ENCODE measurements at places on chromosomes 6 and 20.

DNA sequence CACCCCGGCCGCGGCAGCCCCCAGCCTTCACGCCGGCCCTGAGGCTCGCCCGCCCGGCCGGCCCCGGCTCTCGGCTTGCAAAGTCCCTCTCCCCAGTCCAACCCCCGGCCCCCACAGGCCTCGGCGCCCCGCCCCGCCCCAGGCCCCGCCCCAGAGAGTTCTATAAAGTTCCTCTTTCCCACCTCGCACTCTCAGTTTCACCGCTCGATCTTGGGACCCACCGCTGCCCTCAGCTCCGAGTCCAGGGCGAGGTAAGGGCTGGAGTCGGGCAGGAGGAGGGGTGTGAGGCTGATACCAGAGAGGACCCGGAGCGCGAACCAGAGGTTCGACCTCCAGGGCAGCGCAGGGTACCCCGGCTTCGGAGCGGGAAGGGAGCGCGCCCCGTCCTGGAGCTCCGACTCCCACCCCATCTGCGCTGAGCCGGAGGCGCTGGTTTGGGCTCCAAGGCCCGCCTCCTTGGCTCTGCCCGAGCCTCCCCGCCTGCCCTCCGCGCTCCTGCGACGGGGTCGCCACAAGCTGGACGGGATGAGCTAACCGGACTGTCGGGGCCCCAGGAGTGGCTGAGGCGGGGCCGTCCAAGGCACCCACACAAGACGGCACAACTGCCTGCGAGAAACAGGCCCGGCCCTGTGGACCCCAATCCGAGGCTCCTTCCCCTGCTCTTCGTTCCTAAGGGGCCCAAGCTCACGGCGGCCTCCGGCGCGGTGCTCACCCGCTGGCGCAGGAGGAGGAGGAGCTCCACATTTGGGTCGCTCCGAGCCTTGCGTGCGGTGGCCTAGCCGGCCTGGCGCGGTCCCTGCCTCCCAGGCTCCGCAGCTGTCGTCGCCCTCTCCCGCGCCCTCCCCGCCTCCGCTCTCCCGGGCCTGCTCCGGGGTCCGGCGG lies at the start of gene IRF4:
TSS of gene IRF4 (plus strand) at position 194 of the 882 bp plus-strand sequence. CDS start 1,401 bp downstream, outside the sequence.
- DNase-seq = peak; percentile 84

GRCh38 chr6:33620158-33620855 lies 815 bp upstream of the ITPR3 start:
- DNase-seq = peak; percentile 76

DNA sequence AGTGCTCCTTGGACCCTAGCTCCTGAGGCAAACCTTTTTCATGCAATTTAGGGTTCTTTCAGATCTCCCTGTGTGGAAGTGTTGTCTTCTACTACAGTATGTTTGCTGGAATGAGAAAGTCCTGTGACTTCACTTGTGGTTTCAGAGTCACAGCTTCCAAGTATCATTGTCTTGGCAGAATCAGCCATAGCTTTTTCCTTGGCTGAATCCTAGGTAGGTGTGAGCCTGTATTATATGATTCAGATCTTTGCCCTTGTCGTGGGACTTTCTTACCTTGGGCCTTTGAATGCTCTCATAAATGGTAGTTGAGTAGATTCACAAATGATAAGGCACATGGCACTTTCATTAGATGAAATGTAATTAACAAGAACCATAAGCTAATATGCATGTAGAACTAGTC lies 16.5 kb downstream of the CARMIL1 start:
- DNase-seq = no peak

GRCh38 chr6:99138445-99138844 lies 190.7 kb upstream of the FBXL4 start:
- no peak for DNase-seq

- peak; percentile 93 for DNase-seq
Observed at GRCh38 chr6:44630125-44631028, 242.9 kb downstream of the CDC5L start.

GRCh38 chr6:29486577-29486976 lies 1.2 kb downstream of the MAS1L start:
- no peak for DNase-seq

- DNase-seq = no peak
Observed at GRCh38 chr20:21633829-21634228, 71.6 kb upstream of the PAX1 start.

GRCh38 chr6:111487661-111488060 lies 4.6 kb upstream of the REV3L start:
- no peak for DNase-seq

DNA sequence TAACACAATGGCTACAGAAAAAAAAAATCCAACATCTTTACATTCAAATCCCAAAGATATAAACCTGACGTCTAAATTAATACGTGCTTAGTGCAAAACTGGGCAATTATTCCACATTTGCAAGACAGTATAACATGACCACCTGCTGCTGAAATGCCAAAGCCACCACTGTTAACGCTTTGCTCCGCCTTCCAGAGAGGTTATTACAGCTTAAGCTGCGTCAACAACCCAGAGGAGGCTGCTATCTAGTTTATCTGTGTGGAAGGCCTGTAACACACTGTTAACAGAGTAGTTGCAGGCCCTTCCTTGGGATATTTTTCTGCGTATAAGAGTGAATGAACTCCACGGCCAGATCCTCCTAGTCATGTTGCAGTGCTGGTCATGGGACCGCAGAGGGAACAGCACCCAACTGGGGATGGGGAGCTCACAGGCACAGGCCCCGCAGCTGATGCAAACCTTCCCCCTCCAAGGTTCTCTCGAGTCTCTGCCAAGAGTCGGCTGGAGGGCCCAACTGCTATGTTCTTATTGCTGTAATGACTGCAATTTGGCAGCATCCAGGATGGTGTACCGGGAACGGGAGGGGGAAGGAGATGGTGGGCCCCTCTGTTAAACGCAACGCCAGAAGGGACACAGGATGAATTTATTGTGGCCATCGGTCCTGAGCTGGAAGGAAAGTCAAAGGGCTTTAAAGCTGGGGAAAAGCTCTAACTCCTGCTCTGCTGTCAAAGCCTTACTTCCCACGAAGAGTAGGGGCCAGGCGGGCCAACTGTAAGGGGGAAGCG lies 993 bp upstream of the NCOA7 start:
- DNase-seq = peak; percentile 77

- DNase-seq = no peak
Observed at GRCh38 chr6:56995347-56995902, 40.5 kb downstream of the BEND6 start.

DNA sequence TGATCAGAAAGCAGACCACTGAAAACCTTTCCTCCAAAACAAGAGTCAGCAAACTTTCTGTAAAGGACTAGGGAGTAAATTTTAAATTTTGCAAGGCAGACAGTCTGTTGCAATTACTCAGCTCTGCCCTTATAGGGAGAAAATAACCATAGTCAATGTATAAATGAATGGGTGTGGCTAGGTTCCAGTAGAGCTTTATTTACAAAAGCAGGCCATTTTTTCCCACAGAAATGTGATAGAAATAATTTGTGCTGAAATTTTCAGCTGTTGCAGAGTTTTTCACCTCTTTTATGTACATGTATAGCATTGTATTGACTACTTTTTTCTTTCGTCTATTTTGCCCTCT lies 7.7 kb downstream of the AMD1 start:
- DNase-seq = no peak

DNA sequence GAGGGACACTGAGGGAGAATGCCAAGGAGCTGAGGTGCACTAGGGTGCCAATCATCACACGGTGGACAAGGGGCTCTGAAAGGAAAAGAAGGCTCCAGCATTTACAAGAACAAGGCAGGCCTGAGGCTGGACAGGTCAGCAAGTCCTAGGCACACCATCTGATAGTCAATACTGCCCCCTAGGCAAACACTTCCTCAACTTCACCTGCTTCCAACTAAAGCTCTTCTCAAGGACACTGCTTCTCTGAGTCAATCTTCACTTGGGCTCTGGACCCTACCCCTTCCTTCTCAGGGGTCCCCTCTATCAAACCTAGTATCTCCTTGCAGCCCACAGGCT lies 37.7 kb upstream of the SLC4A11 start:
- DNase-seq = peak; percentile 77

GRCh38 chr20:32248043-32248442 lies 29.4 kb upstream of the KIF3B start:
- DNase-seq = no peak

DNA sequence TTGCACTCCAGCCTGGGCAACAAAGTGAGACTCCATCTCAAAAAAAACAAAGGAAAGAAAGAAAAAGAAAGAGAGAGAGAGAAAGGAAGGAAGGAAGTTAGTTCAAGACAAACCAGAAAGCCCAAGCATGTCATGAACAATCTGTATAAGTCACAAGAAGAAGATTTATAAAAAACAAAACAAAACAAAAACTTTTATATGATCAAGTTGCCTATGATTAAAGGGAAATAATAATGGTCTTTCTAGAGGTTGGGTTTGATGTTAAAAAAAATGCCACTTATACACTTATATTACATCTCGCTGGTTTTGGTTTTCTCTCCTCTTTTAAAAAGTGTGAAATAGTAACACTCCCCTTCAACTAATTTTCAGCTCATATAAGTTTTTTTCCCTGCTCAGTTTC lies 146.2 kb upstream of the CARMIL1 start:
- no peak for DNase-seq

DNA sequence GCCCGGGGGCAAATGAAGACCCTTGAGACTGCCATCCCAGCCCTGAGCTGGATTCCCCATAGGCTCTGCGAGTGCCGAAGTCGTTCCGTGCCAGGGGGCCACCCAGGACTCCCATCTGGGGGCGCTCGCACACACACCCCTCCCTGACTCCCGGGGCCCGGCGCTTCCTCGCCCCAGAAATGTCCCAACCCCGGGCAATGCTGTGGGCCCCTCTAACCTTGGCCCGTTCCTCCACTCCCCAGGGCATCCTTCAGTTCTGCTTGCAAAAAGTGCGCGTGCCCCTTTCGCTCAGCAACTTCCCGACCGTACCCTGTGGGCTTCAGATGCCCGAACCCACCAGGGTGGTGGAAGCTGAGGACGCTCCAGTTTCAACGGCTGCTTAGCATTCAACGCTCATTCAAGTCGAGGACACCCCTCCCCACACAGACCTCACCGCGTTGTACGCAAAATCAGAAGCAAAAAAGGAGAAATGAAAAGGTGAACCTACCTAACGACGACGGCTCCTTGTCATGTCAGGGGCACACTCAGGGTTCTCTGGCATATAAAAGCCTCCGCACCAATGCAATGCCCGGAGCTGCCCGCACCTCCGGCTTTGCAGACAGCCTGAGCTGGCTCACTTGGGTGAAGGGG lies 25.3 kb downstream of the RIPOR2 start:
- peak; percentile 64 for DNase-seq

GRCh38 chr20:17856837-17857605 lies 111.6 kb downstream of the SNX5 start:
- no peak for DNase-seq

DNA sequence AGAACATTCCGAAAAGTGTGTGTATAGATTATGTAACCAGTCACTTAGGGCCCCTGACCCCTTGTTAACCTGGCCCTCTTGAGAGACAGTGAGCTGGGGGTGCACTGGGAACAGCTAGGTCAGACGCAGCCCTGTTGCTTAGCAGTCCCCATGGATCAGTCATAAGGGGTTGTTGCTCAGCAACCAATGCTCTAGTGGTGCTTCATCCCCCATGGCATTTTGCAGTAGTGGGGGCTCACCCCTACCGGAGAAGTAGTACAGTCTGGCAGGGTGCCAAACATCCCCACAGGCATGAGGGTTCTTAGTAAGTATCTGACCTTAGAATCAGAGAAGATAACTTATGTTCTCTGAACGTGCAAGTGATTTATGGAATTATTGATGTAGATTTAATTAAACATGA lies 12.3 kb downstream of the PKIB start:
- no peak for DNase-seq

DNA sequence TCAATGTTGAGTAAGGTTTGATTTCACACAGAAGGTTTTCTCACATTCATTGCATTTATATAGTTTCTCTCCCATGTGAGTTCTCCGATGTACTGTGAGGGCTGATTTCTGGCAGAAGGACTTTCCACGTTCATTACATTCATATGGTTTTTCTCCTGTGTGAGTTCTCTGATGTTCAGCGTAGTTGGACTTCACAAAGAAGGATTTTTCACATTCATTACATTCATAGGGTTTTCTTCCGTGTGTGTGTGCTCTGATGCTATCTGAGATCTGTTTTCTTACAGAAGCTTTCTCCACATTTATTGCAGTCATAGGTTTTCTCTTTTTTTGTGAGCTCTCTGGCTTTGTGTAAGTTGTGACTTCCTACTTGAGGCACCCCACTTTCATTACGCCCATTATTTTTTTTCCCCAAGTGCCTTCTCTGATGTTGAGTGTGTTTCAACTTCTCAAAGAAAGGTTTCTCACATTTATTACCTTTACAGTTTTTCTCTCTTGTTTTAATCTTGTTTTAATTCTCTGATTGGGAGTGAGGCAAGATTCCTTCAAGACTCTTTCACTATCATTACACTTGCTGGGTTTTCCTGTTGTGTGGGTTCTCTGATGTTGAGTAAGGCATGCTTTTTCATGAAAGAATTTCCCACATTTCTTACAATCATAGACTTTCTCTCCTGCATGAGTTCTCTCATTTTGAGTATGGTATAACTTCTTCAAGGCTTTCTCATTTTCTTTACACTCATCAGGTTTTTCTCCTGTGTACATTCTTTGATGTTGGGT lies 50.0 kb upstream of the ELMO2 start:
- DNase-seq = no peak

GRCh38 chr6:33425668-33426577 lies 6.1 kb downstream of the SYNGAP1 start:
- DNase-seq = peak; percentile 97

DNA sequence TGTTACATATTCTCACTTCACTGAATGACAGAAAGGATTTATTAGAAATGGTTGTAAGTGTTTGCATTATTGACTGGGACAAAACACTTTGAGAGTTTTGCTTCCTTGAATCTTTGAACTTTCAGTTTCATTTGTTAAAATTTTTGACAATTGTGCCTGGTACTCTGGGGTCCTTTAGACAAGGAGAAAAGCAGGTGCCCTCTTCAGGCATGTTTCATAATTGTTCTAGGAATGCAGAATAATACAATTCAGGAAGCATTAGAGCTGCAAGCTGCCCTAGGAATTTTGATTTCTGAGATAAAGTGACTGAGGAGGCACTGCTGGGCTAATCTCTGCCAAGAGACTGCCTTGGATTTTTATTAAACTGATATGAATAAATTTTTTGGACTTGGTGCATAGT lies 49.7 kb downstream of the TOP1 start:
- DNase-seq = no peak

DNA sequence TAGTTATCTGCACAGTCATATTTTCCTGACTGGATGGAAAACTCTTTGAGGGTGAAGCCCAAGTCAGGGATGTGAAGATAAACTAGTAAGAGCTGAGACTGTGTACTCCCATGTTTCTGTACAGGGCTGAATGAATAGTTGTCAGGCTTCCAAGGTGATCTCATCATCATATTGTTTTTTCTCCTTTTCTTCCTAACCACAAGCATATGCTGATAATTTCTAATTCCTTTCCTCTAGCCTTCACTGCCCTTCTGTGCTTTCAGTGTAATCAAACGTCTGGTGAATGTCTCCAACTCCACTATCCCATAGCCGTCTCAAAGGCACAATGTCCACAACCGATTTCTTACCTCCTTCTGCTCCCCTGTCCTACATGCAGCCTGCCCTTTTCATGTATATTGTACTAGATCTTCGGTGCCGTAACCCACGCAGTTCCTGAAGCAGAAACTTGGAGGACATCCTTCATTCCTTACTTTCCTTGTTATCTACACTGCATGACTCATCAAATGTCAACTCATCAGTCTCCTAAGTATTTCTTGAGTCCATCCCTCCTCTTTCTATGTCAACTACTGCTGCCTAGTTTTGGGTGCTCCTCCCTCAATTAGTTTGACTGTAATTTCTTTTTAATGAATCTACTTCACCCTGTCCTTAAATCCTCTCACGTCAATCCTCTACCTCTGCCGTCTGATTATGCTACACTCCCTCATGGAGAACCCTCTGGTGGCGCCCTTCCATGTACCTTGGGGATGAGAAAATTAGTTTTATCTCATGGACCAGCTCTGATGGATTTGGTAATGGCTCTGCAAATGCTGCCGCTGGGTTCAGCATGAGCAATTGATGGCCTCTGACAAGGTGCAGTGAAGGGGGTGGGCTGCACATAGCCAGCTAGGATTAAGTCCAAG lies 21.9 kb downstream of the NCOA7 start:
- no peak for DNase-seq
